Fibroblast of skin of left quadriceps (primary cell): ENCODE measurements at places on chromosomes 1 and 21.

DNA sequence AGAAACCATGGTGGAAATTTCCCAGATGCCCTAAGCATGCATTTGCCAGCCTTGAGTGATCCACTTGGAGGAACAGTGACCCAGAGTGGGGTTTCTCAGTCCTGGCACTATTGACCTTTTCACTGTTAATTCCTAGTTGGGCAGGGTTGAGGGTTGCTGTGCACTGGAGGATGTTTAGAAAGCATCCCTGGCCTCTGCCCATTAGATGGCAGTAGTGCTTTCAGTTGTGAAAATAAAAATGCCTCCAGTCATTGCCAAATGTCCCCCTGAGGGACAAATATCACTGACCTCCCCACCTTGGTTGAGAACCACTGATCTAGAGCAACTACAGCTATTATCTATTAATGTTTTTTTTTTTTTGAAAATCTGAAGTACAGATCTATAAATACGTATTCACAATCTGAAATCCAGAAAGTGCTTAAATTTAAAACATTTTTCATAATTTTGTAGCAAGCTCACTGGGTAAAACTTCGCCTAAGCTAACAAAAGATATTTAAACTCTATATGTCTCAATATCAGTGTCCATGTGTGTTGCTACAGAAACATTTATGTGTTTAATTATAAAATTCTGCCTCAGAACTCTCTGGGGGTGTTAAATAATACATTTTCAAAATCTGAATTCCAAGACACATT lies 27.3 kb downstream of the F3 start:
- DNase-seq = no peak

DNA sequence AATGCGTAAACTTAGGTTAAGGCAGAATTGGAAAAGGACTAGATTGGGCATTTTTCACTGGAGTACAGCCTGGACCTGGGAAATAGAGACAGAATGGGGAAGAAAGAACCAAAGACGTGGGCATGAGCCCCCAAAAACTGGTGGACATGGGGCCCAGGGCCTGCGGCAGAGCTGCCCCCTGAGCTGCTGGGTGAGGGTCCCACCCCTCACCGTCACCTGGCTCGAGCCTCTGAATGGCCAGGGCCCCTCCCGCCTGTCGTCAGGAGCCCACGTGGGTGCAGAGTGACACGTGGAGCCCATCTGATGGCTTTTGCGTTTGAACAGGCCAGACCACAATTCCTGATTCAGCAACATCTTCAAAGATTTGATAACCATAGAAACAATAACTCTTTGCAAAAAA lies 360.9 kb upstream of the VAMP3 start:
- no peak for DNase-seq

DNA sequence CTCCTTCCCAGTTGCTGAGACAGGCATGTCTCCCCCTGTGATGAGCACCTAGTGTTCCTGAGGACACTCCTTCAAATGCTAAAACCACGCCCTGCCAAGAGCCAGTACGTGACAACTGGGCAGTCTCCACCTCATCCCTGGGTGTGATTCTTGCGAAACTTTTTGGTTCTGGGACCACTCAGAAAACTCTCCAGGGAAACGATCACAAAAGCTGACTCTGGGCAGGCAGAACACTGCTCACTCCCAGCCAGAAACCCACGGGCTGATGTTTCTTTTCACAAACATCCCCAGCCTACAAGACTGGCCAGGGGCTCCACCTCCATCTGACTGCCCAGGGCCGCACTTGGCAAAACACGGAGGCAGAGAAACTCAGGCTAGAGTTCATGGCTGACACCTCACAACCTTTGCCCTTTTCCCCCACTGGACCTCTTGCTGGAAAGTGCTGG lies 24.4 kb downstream of the DHRS3 start:
- no peak for DNase-seq

DNA sequence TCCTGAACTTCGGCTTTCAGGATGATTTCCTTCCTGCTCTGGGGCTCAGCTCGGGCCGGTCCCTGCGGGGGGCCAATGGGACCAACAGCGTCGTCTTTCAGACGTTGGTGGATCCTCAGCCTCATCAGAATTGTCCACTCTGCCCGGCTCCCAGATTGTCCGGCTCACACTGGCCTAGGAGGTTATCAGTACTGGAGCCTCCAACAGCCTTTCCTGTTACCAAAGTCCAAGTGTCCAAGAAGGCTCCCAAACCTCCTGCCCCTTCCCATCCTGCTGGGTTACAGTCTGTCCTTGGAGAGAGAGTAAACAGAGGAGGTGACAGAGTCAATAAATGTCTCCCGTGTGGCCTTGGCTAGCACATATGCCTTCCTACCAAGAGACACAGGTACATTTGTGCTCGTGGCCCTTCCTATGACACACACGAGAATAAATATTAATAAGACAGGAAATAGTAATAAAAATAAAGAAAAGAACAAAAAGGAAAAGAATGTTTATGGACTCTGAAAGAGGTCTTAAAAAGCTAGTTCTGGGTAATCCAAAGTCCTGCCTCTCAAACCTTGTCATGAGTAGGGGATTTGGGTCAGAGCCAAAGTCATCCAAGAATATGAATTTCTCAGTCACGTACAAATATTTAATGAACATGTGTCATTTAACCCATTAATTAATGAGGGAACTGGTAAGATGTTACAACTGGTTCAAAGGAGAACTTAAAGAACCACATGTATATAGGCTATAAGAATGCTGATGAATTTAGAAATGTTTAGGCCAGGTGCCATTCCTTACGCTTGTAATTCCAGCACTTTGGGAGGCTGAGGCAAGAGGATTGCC lies 80.8 kb upstream of the SLC2A1 start:
- no peak for DNase-seq

- no peak for DNase-seq
Observed at GRCh38 chr1:116477429-116477828, 93.4 kb downstream of the CD58 start.

DNA sequence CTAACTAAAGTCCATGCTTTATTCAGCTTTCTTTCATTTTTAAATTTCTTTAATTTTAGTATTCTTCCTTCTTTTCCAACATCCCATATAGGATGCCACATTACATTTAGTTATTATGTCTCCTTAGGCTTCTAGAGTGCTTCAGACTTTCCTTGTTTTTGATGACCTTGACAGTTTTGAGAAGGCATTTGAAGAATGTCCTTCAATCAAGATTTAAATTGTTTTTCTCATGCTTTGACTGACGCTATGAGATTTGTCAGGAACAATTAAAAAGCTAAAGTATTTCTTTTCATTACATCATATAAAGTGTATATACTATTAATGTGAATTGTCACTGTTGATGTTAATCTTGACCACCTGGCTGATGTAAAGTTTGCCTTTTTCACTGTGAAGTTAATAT lies 173.7 kb upstream of the LYPLAL1 start:
- DNase-seq = no peak

GRCh38 chr1:32761253-32761877 lies 55.8 kb downstream of the YARS1 start:
- no peak for DNase-seq

- no peak for DNase-seq
Observed at GRCh38 chr1:228807904-228808605, 72.8 kb downstream of the RHOU start.

DNA sequence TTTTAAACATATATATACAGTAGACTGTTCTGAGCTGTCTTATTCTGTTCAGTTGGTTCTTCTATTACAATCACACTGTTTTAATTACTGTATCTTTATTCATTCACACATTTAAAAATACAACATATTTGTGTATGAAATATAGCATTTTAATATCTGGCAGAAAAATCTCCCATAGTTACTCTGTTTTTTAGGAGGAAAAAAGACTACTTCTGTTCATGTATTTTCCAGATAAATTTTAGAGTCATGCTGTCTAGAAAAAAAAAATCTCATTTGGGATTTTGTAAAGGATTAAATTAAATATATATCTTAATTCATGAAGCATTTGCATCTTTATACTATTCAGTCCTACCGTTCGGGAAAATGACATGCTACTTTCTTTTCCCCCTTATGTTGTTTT lies 101.8 kb upstream of the CD34 start:
- no peak for DNase-seq

DNA sequence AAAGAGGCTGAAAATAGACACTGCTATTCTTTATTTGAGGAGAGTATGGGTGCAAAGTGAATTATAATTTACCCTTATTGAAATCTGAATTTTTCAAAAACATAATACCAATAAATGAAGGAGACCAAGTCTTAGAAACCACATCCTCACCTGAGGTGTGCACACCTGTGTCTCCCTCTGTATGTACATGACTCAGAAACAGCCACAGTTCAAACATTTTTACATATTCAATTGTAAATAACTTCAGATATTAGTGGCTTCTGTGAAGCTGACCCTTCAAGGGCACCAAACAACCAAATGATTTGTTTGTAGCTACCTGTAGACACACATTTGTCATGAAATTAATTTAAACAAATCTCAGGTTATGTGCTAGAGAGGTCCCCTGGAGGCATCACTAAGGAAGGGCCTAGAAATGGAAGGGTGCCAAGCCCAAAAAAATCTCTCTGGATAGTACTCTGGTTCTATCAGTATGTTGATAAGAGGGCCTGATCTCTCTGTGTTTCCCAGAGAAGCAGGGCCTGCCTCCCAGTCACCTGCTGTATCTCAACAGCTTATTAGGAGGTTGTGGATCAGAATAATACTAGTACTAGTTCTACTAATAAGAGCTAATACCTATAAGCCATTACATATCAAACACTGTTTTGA lies 28.1 kb downstream of the ERI3 start:
- no peak for DNase-seq

GRCh38 chr1:175487956-175488355 lies 255.4 kb downstream of the TNR start:
- no peak for DNase-seq

GRCh38 chr1:15246960-15247614 lies at the start of gene FHAD1:
TSS of gene FHAD1 (plus strand) at chr1:15247223. CDS start at chr1:15251785, 4,562 bp downstream.
- DNase-seq = peak; percentile 6

DNA sequence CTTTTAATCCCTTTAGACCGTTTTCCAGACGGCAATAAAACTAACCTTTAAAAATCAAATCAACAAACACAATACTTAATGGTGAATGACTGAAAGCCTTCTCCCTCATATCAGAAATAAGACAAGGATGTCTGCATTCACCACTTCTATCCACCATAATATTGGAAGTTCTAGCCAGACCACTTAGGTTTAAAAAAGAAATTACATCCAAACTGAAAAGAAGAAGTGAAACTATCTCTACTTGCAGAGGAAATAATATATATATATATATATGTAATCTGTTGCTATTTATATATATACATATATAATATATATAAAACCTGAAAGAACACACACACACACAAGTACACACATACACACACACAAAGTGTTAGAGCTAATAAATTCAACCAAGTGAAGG lies 100.4 kb downstream of the BRINP3 start:
- DNase-seq = no peak

GRCh38 chr1:155006601-155007101 lies 4.0 kb downstream of the ZBTB7B start:
- no peak for DNase-seq

DNA sequence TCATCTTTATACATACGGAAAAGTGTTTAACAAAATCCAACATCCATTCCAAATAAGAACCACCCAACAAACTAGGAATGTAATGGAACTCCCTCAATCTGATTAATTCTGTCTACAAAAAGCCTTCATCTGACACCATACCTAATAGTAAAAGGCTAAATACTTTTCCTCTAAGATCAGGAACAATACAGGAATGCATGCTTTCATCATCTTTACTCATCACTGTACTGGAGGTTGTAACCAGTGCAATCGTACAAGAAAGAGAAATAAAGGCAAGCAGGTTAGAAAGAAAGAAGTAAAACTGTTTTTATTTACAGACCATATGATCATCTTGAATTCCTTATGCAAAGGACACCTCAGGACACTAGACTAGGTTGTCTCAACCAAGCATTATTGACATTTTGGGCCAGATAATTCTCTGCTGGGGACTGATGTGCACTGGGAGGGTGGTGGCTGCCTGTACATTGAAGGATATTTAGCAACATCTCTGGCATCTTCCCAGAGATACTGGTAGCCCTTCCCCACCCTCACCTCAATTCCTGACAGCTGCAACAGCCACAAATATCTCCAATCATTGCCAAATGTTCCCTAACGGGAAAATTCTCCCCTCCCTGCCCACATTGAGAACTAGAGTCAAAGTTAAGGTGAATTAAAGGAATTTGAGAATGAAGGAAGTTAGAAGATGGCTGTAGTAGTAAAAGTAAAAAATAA lies 30.6 kb upstream of the INSL5 start:
- peak; percentile 4 for DNase-seq

DNA sequence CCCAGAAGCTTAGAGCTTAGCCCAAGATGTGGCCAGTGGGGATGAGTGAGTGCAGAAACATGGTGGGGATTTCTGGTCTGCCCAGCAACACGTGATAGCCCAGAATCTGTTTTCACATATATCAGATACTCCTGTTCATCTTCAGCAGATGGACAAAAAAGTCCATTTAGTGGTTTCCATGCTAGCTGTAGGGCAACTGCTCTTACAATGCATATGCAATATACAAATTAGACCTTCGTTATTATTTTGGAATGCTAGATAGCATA lies 96.9 kb upstream of the SGIP1 start:
- no peak for DNase-seq

- no peak for DNase-seq
Observed at GRCh38 chr1:41479000-41479807, 5.3 kb downstream of the EDN2 start.

DNA sequence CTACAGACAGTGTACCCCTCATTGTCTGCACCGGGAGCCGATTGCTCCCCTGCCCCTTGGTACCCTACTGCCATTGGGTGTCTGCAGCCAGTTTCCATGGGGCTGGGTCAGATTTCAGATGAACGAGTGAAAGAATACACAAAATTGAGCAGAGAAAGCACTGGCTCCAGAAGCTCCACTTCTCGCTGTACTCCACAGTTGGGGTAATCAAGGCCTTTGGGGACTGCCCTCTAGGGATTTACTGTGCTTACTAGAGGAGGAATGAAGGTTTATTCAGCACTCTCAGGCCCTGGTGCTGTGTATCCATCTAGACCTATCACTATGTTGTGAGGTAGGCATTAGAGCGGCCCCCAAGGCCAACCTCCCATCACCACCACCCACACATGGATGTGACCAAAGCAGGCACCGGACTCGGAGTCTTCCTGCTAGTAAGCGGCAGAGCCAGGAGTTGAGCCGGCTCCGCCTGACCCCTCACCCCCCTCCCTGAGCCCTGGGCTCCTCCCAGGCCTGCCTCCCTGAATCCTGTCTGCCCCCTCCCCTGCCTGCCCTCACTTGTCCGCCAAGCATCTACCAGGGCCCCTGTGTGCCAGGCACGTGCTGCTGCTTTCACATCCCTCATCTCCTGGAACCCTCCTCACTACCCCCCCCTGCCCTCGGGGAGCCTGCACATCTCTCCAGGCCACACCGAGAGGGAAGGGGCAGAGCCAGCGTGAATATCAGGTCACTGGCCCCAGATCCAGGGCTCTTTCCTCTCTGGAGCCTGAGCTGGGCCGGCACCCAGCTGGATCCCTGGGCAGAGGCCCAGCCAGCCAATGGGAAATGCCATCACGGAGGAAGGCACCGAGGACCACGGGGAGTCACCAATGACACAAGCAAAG lies 23.3 kb downstream of the KCNN3 start:
- DNase-seq = no peak
